Cortex of kidney (tissue), 1 donor: ENCODE measurements at places on chromosomes 13 and 19.

DNA sequence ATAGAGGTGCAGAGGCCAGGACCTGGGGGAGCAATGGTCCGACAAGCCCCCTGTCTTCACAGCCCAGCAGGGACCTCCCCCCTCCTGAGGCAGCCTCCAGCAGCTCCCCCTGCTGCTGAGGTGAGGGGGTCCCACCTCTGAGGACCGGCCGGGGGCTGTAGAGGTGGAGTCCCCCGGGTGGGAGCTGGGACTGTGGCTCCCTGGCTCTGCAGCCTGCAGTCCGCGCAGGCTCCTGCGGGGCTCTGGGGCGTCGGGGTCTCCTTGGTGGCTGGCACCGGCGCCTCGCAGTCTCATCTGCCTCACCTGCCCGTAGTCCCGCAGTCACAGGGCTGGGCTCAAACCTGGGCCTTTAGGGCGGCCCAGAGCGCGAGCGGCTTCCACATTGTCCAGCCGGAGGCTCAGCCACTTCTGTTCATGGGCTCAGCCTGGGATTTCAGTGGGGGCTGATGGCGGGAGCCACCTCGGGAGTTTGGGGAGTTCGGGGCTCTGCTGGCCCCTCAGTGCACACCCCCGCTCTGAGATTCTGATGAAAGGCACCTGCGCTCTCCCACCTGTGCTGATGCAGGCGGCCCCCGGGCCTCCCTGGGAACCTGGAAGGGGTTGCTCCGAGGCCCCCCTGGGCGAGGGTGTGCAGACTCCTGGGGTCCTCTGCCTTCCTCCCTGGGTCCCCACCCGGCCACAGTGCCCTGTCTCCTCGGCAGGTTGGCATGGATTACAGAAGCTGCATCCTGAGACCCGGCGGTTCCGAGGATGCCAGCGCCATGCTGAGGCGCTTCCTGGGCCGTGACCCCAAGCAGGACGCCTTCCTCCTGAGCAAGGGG is 7.0 kb upstream of the ZNF554 start:
- DNase-seq: no peak

- DNase-seq: no peak
Measured at GRCh38 chr13:30898678-30899241, 7.3 kb upstream of the MEDAG start.

DNA sequence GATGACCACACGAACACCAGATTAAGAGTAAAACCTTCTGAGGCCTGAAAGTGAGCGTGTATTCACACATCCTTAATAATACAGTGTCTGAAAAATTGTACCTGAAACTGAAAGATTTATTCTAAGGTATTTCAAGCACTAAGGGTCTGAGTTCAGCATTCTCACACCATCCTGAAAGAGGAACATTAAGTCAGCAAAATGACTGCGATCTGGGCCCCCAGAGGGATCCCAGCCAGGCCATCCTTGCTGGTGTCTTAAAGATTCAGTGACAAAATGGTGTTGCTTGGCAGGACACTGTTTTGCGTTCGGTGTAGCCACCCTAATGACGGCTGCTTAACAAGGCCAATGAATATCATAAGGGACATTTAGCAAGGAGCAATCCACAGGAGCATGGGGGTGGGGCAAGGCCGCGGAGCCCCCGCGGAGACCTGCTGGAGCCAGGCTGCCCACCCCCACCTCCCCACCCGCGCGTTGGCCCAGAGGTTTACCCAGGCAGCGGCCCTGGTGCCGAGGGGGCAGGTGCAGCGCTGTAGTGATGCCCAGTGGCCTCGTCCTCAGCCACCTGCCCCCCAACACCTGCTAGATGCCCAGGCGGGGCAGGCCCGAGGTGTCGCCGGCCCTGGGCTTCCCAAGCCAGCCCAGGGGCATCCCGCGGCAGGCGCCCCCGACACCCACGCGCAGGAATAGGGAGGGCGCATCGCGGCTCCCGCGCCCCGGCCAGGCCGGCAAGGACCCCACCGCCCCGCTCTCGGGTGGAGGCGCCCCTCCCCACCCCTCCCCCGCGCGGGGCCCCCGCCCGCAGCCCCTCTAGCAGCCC is 742 bp downstream of the NALCN start:
- no peak for DNase-seq

- no peak for DNase-seq
Measured at GRCh38 chr13:21047591-21048282, 13.6 kb downstream of the LATS2 start.

GRCh38 chr19:56973713-56974555 is 133.4 kb upstream of the PEG3 start:
- DNase-seq: no peak

DNA sequence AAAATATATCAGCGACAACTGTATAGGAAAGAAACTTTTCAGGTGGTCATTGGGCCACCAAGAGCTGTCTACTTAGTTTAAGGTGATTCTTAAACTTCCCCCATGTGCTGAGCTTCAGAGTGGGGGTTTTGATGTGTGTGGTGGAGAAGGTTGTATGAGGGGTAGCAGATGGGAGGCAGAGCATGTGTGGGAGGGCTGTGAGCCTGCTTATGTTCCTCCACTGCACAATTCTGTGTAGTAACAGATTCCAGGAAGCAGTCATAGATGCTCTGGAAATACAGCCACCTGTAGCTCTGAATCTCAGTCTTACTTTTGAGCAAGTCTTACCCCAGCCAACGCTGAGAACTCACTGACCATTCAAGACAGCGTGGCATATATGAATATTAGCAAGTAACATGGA is 95.3 kb upstream of the SPATA13 start:
- no peak for DNase-seq

DNA sequence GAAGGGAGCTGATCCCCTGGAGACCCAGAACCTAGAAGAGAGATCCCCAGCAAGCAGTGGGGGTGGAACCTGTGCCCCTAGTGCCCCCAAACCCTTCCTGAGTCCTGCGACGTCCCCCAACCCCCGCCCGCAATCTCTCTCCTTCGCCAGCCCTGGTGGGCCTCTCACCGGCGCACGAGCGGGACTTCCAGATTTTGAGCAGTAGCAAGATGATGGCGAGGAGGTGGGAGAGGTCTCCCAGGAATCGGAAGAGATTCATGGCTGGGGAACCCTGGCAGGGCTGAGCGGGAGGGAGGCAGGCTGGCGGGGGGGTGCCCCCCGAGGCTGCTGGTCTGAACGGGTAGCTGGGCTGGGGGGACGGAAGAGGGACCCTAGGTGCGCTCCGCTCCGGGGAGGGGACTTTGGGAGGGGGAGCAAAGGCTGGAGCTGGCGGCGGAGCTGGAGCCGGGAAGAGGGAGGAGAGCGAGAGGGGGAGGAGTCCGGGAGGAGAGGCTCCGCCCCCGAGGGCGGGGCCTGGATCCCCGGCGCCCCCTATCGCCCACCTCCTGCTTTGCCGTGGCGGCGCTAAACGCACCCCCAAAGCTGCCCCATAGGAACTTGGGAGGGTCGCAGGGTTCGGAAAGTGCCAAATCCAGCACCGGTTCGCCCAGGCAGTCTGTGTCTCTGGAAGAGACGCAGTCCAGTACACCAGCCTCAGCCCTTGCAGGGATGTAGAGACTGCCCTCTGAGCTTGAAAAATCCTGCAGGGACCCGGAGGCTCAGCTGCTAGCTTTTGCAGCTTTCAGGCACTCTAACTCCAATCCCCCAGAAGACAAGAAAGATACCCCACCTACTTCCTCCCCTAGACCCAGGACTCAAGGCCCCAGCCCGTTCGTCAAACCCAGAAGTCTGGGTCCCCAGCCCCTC is at the start of gene KDELR1:
KDELR1 (minus strand) TSS at position 452 of the 906 bp plus-strand sequence; CDS start at position 259, 193 bp downstream.
- peak; percentile 63 for DNase-seq

DNA sequence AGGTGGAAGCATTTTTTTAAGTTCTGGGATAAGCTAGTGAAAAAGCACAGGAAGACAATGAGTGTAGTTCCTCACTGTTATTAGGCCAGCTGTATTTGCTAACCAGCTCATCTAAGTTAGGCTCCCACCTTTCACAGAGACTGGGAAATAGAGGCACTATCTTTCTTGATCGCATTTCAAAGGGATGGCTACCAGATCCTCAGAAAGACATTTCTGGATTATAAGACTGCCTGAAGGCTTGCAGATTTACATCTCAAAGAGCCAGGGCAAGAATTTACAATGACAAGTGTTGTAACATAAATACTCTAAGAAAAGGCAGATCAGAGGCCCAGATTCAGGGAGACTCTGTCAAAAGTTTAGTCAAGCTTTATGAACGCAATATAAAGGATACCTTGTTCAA is 1005.5 kb downstream of the PCDH9 start:
- no peak for DNase-seq

GRCh38 chr13:95403349-95404140 is 102.3 kb upstream of the ABCC4 start:
- no peak for DNase-seq

- no peak for DNase-seq
Measured at GRCh38 chr13:32903720-32904119, 112.5 kb upstream of the KL start.

- no peak for DNase-seq
Measured at GRCh38 chr19:47239610-47240296, 8.8 kb upstream of the BBC3 start.

DNA sequence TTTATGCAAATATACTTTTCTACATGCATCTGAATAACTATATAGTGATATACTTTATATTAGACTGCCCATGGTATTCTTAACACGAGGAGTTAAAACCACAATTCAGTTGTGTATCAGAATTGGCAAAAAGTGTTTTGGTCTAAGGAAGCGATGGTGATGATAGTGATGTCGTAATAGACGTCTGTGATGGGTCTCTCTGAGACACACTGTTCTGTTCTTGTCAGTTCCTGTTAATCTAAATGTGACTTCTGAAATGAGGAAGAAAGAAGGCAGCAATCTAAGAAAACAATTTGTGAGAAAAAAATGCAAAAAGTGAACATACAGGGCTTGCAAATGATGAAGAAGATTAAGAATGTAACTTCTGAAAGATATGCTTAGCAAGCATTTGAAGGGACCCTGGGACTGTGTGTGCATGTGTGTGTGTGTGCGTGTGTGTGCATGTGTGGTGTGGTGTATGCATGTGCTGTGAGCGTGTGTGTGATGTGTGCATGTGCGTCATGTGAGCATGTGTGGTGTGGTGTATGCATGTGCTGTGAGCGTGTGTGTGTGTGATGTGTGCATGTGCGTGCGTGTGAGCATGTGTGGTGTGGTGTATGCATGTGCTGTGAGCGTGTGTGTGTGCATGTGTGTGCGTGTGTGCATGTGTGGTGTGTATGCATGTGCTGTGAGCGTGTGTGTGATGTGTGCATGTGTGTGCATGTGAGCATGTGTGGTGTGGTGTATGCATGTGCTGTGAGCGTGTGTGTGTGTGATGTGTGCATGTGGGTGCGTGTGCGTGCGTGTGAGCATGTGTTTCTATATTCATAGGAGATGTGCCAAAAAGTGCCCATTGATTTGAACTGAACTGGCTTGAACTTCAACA is 131.8 kb downstream of the IRS2 start:
- no peak for DNase-seq

DNA sequence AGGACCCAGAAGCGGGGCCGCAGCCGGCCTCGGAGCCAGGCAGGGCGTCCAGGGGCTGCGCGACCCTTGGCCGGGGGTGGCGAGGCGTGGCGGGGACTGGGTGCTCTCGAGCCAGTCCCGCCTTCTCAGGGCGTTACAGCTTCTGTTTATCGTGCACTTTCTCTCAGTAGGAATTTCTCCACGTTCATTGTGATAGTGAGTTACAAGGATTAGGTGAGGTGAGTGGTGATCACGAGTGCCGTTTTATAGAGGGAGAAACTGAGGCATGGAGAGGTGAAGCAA is 600 bp downstream of the AP1M1 start:
- DNase-seq: no peak

DNA sequence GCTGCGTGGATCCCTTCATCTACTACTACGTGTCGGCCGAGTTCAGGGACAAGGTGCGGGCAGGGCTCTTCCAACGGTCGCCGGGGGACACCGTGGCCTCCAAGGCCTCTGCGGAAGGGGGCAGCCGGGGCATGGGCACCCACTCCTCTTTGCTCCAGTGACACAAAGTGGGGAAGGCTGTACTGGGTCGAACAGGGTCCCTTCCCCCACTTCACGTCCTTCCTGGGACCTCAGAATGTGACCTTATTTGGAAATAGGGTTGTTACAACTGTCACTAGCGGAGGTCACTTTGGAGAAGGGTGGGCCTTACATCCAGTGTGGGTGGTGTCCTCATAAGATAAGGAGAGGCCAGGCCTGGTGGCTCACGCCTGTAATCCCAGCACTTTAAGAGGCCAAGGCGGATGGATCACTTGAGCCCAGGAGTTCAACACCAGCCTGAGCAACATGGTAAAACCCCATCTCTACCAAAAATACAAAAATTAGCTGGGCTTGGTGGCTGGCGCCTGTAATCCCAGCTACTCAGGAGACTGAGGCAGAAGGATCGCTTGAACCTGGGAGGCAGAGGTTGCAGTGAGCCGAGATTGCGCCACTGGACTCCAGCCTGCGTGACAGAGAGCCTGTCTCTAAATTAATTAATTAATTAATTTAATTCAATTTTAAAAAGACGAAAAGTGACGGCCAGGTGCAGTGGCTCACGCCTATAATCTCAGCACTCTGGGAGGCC is 1.8 kb downstream of the F2RL3 start:
- DNase-seq: no peak

- no peak for DNase-seq
Measured at GRCh38 chr19:5057860-5058259, 88.9 kb downstream of the KDM4B start.

DNA sequence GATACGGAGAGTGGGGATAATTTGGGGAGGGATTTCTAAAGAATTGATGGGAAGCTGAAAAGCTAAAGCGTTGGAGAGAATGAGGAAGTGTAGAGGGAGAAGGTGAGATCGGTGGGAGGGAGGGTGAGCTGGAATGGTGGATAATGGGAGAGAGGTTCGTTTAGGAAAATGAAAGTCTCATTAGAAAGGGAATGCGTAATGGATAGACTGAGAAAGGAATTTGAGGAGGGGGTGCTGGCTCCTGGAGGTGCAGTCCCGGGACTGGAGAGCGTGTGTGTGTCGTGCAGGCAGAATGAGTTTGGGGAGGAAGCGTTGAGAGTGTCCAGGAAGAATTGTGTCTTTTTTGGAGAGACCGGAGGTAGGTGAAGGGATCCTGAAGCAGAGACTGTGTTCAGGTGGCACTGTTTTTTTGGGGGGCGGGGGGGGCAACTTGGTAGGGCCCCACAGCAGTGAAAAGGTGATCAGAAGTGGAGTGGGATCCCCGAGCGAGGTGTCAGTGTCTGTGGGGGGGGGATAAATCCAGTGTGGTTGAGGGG is 1.4 kb downstream of the ACTN4 start:
- no peak for DNase-seq

DNA sequence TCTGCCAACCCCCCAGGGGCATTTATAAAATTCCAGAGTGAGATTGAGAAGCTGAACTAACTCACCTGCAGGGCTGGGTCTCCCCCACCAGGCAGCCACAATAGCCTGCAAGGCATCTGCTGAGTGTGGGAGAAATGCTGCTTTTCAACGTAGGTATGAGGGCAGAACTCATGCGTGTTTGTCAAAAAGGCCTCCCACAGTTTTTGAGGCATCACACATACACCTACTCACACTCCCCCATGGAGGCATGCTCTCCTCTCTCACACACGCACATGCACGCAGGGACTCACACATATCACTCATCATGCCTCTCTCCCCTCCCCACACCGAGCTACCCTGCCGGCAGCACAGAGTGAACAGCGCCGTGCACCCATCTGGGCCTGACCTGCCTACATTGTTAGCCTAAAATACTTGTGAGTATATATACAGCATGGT is 390.5 kb downstream of the FGF9 start:
- DNase-seq: no peak

GRCh38 chr19:13799669-13800068 is 4.4 kb downstream of the ZSWIM4 start:
- DNase-seq: no peak
